ENCODE measurements at places on chromosomes 11 and 22.

- DNase-seq = no peak
Measured at GRCh38 chr11:129976328-129976727, 26.3 kb downstream of the PRDM10 start.

GRCh38 chr22:42604403-42604802 lies 10.3 kb downstream of the POLDIP3 start:
- DNase-seq = no peak

DNA sequence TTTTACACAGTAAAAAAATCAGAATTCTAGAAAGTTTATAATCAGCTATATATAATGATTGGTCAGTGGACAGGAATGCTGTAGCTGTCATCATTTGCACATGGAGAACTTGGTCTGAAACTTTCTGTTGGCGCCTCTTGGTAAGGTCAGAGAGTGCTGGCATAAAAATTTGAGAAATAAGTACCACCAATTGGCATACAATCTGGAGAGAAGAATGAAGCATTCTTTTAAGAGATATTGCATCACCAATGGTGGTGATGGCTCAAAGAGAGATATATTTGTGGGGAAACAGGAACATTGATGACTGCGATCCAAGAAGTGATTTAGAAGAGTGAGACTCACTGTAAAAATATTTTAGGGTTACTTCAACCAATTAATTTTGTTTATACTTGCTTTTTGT lies 19.8 kb upstream of the OOSP1 start:
- no peak for DNase-seq

DNA sequence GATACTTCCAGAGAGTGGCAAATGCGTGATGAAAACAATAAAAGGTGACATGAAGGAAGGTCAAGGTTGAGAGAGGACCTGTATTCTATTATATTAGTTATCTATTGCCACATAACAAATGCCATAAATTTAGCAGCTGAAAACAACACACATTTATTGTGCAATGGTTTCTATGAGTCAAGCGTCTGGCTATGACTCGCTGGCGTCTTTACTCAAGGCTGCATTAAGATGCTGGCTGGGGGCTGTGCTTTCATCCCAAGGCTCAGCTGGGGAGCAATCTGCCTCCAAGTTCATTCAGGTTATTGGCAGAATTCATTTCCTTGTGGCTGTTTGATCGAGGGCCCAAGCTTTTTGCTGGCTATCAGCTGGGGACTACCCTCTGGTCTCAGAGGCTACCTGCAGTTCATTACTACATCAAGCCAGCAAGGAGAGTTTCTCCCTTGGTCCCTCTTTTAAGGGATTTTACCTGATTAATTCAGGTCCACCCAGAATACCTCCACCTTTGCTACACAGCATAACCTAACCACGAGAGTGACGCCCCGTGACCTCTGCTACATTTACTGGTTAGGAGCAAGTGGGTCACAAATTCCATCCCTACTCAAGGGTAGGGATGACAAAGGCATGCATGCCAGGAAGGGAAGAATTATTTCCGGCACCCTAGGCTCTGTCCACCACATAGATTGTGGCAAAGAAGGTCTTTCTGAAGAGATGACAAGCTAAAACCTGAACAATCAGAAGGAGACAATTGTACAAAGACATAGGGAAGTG lies 549.1 kb downstream of the MN1 start:
- no peak for DNase-seq

GRCh38 chr11:63564784-63565350 lies 1.7 kb upstream of the PLAAT2 start:
- DNase-seq = peak; percentile 41

DNA sequence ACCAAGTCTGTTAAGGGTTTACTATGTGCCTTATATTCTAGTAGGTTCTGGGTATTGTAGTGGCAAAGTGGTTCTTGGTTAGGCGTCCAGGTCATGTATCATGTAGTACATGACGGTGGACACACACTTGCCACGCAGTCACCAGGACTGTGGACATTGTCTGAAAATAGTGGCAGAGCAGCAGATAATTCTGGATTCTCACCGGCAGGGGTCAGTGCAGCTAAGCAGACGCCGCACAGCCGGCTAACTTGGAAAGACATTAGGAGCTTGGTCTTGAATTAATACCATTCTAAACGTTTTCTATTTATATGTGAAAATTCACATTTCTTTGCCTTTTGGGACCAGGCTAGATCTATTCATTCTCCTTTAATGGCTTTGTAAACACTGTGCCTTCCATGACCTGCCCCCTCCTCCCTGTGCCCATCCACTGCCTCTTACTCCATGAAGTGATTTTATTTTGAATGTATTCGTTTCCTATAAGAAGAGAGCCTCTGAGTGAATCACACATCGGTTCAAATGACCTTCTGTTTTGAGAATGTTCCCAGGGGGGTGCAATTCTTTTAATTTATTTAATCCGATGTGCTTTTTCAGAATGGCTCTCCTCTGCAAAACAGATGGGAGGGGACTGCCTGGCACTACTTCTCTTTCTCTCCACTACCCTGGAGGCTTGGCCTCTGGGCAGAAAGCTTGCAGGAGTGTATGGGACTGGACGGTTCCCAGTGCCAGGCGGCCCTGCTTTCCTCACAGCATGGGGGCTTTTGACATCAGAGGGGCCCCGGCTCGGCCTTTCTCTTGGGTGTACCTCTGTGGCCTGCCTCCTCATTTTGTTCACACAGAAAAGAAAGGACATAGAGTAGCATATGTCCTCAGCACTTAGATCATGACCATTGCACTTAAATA lies 378.0 kb downstream of the NTM start:
- peak; percentile 56 for DNase-seq

DNA sequence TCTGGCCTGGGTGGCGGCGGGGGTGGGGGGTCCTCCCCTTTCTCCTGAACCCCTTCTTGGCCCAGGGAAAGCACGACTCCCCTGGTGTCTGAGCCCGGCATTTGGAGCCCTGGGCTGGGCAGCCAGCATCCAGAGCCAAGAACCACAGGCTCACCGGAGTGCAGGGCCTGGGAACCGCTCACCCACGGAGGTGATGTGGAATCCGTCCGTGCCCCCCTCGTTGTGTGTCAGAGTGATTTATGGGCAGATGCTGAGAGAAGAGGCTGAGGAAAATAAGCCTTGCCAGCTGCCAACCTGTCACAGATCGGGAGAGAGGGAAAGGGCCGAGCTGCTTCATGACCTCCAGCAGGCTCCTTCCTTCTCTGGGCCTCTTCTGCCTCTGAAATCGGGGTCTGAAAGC lies 33.7 kb downstream of the WNT11 start:
- no peak for DNase-seq

GRCh38 chr11:27717801-27718229 lies 17.6 kb upstream of the BDNF start:
- DNase-seq = no peak

DNA sequence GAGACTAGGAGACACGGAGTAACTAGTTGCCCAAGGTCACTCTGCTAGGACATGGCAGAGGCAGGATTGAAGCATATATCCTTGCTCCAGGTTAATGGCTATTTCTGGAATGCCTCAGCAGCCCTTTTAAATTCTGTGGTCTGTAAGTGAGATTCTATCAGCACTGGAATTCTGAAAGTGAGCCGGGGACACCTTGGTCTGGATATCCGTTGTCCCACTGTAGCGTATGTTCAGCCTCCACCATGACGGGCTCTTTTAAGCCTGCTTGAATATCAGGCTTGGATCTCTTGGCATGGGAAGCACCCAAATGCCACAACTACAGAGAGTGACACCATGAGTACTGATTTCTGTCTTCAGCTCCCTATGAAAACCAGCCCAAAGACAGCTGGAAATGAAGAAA lies 254.4 kb downstream of the OPCML start:
- no peak for DNase-seq

DNA sequence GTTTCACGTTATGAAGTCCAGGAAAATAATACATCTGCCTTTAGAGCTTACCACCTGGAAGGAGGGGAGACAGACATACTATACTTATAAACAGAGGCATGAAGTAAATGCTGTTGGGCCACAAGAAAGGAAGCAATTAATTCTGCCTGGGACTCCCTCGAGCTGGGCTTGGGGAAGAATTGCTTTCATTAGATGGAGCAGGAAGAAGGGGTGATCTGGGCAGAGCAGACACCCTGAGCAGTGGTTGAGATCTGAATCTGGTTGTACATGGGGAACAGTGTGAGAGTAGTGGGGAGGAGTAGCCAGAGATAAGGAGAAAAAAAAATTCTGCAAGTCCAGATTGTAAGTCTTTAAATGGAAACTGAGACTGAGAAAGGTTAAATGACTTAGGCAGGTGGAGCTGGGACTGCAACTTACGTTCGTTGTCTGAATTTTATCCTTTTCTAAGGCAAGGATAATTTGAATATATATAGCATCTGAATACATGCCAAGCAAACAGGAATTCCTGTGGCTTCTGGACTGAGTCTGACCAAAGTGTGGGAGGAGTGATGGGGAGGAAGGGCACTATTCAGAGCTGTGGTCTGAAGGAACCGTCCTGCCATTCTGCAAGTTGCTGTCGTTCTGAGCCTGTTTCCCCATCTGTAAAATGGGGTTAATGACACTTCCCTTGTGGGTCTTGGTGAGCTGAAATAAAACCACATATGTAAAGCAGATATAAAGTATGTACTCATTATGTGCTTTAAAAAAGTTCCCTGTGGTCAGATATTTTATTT lies 7.9 kb downstream of the NCAM1 start:
- no peak for DNase-seq

- peak; percentile 52 for DNase-seq
Measured at GRCh38 chr11:128965485-128965884, 22.8 kb upstream of the TP53AIP1 start.

- DNase-seq = peak; percentile 55
Measured at GRCh38 chr11:58503361-58503856, 4.5 kb downstream of the OR5B21 start.

GRCh38 chr11:10653946-10654810 lies 39.4 kb downstream of the IRAG1 start:
- peak; percentile 81 for DNase-seq

DNA sequence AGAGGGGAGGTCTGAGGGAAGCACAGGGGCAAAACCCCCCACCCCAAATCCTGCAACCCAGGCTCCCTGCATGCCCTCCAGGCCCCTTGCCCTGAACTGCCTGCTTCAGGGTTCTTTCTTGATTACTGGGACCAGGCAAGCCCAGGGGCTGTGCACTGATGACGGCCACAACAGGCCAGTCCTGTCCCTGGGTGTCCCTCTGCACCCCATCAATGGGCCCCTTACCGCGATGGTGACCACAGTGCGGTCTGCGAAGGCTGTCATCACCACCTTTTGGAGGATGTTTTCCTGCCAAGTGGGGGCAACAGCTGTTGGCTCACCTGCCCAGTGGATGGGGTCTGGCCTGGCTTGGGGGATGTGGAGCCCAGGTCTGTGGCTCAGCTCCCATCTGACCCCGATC lies 5.0 kb upstream of the KCNJ11 start:
- DNase-seq = no peak

DNA sequence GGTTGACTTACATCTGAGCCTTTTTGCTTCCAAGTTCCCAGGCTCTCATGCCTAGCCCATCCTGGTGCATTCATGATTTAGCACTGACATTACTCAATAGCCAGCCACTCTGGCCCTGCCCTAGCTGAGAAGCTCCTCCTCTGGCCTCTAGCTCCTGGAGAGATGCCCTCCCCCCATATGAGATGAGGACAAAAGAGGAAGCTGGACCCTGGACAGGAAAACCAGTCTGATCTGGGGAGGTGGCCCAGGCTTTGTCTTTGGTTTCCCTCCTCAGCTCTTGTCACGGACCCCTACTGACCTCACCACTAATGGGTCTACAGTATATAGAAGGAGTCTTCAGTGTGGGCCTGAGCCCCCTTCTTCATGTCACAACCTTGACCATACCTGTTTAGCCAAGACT lies 3.0 kb downstream of the RHOG start:
- peak; percentile 73 for DNase-seq

- DNase-seq = no peak
Measured at GRCh38 chr11:6650104-6650503, 5.5 kb downstream of the DCHS1 start.

- no peak for DNase-seq
Measured at GRCh38 chr11:106477776-106478175, 400.3 kb downstream of the AASDHPPT start.

- no peak for DNase-seq
Measured at GRCh38 chr11:6780829-6781228, 2.0 kb upstream of the OR2AG1 start.

DNA sequence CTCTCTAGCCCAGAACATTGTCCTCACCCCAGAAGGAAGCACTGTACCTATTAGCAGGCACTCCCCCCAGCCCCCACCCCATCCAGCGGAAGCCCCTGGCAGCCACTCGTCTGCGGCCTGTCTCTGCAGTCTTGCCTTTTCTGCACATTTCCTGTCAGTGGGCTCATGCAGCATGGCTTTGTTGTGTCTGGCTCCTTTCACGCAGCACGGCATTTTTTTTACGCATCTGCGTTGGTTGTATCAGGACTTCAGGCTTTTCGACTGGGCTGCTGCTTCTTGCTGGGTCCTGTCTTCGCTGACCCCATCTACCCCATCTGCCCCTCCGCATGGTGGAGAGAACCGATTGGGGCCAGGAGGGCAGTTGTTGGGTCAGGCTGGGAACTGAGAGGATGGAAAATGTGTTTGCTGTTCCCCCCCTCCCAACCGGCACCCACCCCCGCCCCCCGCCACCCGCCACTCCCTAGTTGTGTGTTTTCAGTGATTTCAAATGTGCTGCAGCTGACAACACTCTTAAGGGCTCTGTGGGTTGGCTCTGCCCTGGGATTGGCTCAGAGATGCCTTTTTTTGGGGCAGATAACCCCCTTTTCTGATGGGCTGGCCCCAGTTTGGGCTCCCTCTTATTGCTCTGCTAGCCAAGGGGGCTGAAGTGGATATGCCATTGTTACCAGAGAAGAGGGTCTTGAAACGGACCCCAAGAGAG lies 110.0 kb downstream of the KIAA1671 start:
- no peak for DNase-seq

GRCh38 chr11:19728436-19728835 lies 15.8 kb downstream of the NAV2 start:
- DNase-seq = no peak

GRCh38 chr22:35559354-35560005 lies 18.8 kb downstream of the RASD2 start:
- DNase-seq = no peak

DNA sequence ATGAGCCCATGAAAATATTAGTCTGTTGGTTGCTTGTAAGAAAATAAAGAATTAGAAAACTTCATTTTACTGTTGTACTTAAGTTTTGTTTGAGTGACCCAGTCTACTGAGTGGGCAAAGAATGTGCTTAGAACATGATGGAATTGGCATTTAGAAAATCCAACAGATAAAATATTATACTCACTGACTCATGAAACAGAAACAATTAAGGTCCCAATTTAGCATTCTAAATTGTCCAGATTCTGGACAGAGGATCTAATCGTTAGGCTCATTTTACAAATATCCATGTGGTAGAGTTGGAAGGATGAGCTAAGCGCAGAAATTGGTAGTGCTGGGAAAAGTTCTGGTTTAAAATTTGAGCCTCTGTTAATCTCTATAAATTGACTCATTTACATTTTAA lies 45.4 kb downstream of the METTL15 start:
- no peak for DNase-seq

- DNase-seq = no peak
Measured at GRCh38 chr11:121514432-121515334, 61.9 kb upstream of the SORL1-AS1 start.

GRCh38 chr11:76744186-76745043 lies 38.7 kb upstream of the TSKU start:
- DNase-seq = no peak

GRCh38 chr11:69931994-69932910 lies 113.0 kb upstream of the FGF3 start:
- DNase-seq = no peak

GRCh38 chr11:125348674-125349309 lies 147.3 kb downstream of the FEZ1 start:
- DNase-seq = peak; percentile 11
